Activated T-helper 2 cell treated with anti-CD3 and anti-CD28 coated beads, Interferon-gamma antibody, Interleukin-2, Interleukin-4, amounts not matched to agents 10 μg/mL and 5 μg/mL and 100 μg/mL, durations not matched to agents 14 hours and 24 hours and 36 hours (primary cell): ENCODE measurements at places on chromosomes 12 and 14. TPM values are rescaled to one million over a fixed set of nuclear protein-coding genes. Genes with fewer than 3 reads are reported as not detected.
A peak's percentile ranks its signal among the peaks of the same experiment; 100 is the strongest.

- peaks cover 8% of the 10 kb centered on the region for H3K36me3 ChIP-seq
- no peak overlapping the region for H3K27ac ChIP-seq
- no peak overlapping the region for H3K4me3 ChIP-seq
- H3K27me3 ChIP-seq, result no peaks in the 10 kb centered on the region
Observed at GRCh38 chr12:57815177-57816000, 3.1 kb downstream of the AVIL start.

GRCh38 chr14:23612354-23612732, 23.8 kb upstream of the DHRS2 start:
- DNase-seq, result no peak
- no peaks in the 10 kb centered on the region for H3K27me3 ChIP-seq
- no peak overlapping the region for H3K27ac ChIP-seq
- H3K36me3 ChIP-seq, result peaks cover 13% of the 10 kb centered on the region
- H3K4me3 ChIP-seq, result no peak overlapping the region
- peaks cover 23% of the 10 kb centered on the region for H3K4me1 ChIP-seq

- H3K27me3 ChIP-seq, result no peaks in the 10 kb centered on the region
- H3K4me3 ChIP-seq, result no peak overlapping the region
- H3K4me1 ChIP-seq, result no peaks in the 10 kb centered on the region
- no peak overlapping the region for H3K27ac ChIP-seq
Observed at GRCh38 chr12:44052554-44052953, 216.7 kb downstream of the TMEM117 start.

AKAP6 gene
- 1.0 and 1.2 TPM in 2 replicates for total RNA-seq

DNA sequence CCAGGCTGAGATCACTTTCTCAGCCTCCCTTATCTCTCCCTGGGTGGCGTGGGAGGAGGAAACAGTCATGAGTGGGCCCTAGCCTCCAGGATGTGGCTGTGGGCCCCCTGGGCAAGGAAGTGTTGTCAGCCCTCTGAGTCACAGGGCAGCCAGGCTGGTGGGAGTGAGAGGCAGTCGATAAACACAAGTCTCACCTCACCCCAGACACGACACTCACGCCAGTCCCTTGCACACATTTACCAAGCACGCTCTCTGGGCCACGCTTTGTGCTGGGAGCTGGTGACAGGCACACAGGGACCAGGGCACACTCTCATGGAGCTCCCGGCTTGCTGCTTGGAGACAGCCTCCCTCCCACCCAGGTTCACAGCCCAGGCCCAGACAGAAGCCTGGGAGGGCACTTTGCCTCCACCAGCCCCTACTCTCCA, 1.9 kb upstream of the KRT79 start:
- peak overlapping the region; percentile 69 for H3K27ac ChIP-seq
- peaks cover 6% of the 10 kb centered on the region for H3K27me3 ChIP-seq
- H3K4me3 ChIP-seq, result no peak overlapping the region
- DNase-seq, result no peak
- H3K4me1 ChIP-seq, result peaks cover 25% of the 10 kb centered on the region
- H3K36me3 ChIP-seq, result no peaks in the 10 kb centered on the region

- H3K27me3 ChIP-seq, result peaks cover 65% of the 10 kb centered on the region
- peaks cover 49% of the 10 kb centered on the region for H3K4me1 ChIP-seq
Observed at GRCh38 chr14:64704743-64705380, 638 bp downstream of the PLEKHG3 start.

DNA sequence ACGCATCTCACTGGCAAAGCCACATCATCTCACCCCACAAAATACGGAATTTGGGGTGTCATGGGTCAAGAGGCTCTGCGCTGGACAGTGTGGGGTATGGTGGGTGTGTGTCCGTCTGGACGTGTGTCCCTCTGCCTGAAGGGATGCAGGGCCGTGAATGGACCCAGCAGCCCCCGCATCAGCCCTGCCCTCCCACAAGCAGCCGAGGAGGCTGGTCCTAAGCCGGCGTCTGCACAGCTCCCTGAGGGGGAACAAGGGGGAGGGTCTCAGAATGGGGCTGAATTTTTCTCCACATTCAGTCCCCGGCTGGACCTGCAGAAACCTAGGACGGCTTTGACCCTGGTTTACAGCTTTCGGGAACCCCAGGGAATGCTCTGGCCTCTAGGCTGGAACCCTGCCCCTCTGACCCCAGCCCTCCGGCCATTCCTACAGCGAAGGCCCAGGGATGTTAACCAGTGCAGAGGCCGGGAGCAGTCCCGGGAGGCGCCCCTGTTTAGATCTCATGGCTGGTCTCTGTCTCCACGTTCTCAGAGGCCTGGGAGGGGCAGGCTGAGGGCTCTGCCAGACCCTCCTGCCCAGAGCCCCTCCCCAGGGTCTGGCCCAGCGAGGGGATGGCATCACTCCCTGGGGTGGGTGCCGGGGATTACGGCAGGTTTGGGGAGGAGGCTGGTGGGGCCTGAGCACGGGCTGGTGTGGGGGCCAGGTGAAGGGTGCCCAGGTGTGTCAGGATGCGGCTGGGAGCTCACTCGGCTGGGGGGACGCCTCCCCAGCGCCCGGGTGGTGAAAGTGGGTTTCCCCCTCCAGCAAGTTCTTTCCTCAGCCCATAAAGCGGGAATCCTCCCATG, 156.5 kb upstream of the C14orf180 start:
- H3K4me1 ChIP-seq, result no peaks in the 10 kb centered on the region
- H3K27ac ChIP-seq, result no peak overlapping the region
- H3K36me3 ChIP-seq, result no peaks in the 10 kb centered on the region
- no peak for DNase-seq

- H3K4me1 ChIP-seq, result peaks cover 43% of the 10 kb centered on the region
- H3K27me3 ChIP-seq, result no peaks in the 10 kb centered on the region
- H3K4me3 ChIP-seq, result no peak overlapping the region
- no peak for DNase-seq
Observed at GRCh38 chr14:89504602-89505313, 87.7 kb upstream of the FOXN3 start.

DNA sequence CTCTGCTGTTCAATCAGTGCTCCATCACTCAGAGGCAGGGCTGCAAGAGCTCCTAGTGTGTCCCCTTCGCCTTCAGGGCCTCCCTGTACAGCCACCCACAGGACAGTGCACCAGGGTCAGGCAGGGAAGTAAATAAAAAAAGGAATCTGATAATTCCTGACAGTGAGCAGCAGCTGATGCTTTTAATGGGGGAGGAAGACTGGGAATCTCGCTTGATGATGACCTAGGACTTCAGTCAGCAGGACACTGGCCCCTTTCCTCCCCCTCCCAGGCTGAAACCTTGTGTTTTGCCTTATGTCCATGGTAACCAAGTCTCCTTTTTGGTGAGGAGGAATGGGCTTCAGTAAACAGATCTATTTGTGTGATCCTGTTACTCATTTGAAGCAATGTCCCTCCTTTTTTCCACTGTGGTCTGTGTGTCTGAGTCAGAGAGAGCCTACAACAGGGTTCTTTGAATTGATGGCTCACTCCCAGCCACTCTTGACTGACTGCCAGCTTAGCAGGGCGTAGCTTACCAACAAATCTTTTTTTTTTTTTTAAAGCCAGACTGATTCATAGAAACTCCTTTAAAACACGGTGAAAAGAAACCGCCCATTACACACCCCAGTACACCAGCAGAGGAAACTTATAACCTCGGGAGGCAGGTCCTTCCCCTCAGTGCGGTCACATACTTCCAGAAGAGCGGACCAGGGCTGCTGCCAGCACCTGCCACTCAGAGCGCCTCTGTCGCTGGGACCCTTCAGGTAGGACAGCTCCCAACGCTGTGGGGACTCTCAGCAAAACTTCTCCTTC, at the start of gene EMP1:
EMP1 (plus strand) TSS at position 597 of the 792 bp plus-strand sequence. CDS start 14,785 bp downstream, outside the sequence.
- no peaks in the 10 kb centered on the region for H3K36me3 ChIP-seq
- H3K27ac ChIP-seq, result peak within 1 kb of the TSS; percentile 79
- peak; percentile 65 for DNase-seq
- H3K27me3 ChIP-seq, result peaks cover 25% of the 10 kb centered on the region
- H3K4me1 ChIP-seq, result peaks cover 24% of the 10 kb centered on the region

DNA sequence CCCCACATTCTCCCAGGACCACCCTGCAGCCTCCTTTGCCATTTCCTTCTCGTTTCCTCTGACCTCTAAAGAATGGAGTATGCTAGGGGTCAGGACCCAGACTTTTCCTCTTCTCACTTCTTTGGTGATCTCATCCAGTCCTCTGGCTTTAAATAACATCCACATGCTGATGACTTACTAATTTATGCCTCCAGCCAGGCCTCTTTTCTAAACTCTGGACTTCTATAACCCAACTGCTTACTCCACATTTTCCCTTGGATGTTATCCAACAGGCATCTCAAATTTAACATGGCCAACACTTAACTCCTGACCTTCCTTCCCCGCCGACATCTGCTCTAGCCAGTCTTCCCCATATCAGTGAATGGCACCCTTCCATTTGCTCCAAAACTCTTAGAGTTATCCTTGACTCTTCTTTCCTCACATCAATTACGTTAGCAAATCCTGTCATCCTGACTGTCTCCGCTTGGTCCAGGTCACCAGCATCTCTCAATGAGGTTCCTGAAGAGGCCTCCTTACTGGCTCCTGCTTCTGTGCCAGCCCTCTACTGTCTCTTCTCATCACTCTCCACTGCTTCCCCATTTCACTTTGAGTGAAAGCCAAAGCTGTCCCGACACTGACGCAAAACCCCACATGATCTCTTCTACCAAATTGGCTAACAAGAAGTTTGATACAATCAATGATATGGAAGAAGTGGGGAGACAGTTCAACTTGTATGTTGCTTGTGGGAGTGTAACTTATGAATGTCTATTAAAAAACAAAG, 42.7 kb downstream of the TMBIM6 start:
- no peaks in the 10 kb centered on the region for H3K36me3 ChIP-seq
- no peaks in the 10 kb centered on the region for H3K4me1 ChIP-seq
- peaks cover 43% of the 10 kb centered on the region for H3K27me3 ChIP-seq
- no peak overlapping the region for H3K27ac ChIP-seq
